Cardiac muscle cell (in vitro differentiated cells and primary cell): ENCODE measurements at places on chromosomes 6 and 20. TPM values are rescaled to one million over a fixed set of nuclear protein-coding genes. Genes with fewer than 3 reads are reported as not detected.

ZFAND3 gene
- polyA plus RNA-seq, result 68.0 and 102 TPM in 2 replicates

C4B gene
- polyA plus RNA-seq, result 2.7 and 5.8 TPM in 2 replicates

TAGAP gene
- not detected in 2 replicates for polyA plus RNA-seq

CAGE1 gene
- polyA plus RNA-seq, result 0.26 and 0.66 TPM in 2 replicates

SLC17A5 gene
- 17.8 and 19.8 TPM in 2 replicates for polyA plus RNA-seq

PI16 gene
- polyA plus RNA-seq, result 0.07 and 0.37 TPM in 2 replicates
